Stimulated activated CD4-positive, alpha-beta T cell treated with anti-CD3 and anti-CD28 coated beads, Interleukin-1b, Interleukin-23, amount 100 ng/mL, for 1 hour (primary cell): ENCODE measurements at places on chromosomes 5 and 9.

GRCh38 chr9:12065050-12065449 lies 628.1 kb upstream of the TYRP1 start:
- DNase-seq: no peak

DNA sequence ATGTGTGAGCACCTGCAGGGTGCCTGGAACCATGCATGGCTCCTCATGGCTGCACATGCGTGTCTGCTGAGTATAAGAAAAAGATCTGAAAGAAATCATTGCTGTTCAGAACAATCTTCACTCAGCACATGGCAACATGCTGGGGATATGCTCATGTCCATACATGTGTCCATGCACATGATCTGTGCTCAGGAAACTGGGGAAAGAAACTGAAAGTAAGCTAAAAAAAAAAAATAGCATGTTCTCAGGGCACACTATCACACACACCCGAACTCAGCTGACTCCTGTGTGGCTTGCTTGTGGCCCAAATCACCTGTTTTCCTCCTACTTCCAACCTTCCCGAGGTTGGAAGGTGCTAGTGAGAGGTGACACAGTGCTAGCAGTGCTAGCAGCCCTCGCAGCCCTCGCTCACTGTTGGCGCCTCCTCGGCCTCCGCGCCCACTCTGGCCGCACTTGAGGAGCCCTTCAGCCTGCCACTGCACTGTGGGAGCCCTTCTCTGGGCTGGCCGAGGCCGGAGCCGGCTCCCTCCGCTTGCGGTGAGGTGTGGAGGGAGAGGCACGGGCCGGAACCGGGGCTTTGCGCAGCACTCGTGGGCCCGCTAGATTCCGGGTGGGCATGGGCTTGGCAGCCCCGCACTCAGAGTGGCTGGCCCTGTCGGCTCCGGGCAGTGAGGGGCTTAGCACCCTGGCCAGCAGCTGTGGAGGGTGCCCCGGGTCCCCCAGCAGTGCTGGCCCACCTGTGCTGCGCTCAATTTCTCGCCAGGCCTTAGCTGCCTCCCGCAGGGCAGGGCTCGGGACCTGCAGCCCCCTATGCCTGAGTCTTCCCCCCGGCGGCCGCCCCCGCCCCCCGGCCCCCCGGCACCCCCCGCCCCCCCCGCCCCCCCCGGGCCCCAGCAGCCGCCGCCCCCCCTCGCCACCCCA lies 76.0 kb downstream of the GADD45G start:
- no peak for DNase-seq

DNA sequence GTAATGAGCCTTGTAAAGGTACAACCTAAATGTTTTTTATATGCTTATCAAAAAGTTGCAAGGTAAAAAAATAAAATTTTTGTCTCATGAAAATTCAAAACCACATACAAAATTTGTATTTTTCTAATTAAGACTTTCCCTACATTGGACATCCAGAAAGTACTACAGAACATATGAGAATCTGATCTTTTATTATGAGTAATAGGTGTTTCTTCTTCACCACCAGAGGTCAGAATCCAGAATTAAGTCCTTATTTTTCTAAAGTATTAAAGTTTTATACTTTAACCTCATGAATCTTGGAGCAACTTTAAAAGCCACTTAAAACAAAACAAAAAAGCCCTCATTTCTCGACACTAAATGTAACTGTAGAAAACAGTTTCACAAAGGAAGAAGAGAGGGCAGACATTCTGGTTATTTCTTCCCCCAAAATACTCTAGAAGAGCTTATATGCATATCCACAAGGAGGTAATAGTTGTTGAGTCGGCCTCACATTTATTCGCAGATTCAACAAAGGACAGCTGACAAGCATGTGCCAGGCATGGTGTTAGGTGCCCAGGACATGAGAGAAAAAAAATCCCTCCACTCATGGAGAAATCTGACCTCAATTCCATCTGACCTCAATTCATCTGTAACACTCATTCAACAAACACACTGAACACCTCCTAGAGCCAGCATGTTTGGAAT lies 69.3 kb downstream of the MLLT3 start:
- no peak for DNase-seq

GRCh38 chr9:98808411-98808815 lies 943 bp downstream of the GALNT12 start:
- DNase-seq: no peak

- peak; percentile 50 for DNase-seq
These were observed 266.8 kb downstream of the CWC27 start for GRCh38 chr5:65035211-65036206.
